ENCODE measurements at places on chromosomes 16 and 17. TPM values are rescaled to one million over a fixed set of nuclear protein-coding genes. Genes with fewer than 3 reads are reported as not detected.

The TP53TG3C gene
- total RNA-seq, result not detected

The CRISPLD2 gene
- 57.5 TPM for total RNA-seq

The PRDM7 gene
- not detected for total RNA-seq

The PRSS8 gene
- 666 TPM for total RNA-seq

The SCPEP1 gene
- 150 TPM for total RNA-seq

The C17orf100 gene
- total RNA-seq, result 16.5 TPM

The KCNJ18 gene
- total RNA-seq, result not detected

The WFDC1 gene
- total RNA-seq, result 5.5 TPM

The DNAJC7 gene
- 78.8 TPM for total RNA-seq

DNA sequence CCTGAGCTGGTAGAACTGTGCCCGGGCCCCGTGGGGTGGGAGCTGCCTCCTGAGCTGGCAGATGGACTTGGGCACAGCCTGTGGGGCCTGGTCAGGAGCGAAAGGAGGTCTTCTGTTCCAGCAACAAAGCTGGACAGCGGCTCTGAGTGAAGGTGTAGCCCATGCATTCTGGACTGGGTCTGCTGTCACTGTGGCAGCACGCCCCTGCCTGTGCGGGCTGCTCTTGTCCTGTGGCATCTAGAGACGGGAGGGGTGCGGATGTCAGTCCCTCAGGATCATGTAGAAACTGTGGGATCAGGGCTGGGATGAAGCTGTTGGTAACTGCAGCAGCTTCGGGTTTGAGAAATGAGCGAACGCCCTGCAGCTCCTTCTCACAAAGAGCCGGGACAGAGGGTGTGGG lies 19.4 kb downstream of the BAIAP2 start:
- no peak for DNase-seq

GRCh38 chr17:45150911-45151809 lies 2.9 kb downstream of the HEXIM1 start:
- no peak for DNase-seq

GRCh38 chr16:66265048-66265415 lies 101.5 kb upstream of the CDH5 start:
- no peak for DNase-seq

DNA sequence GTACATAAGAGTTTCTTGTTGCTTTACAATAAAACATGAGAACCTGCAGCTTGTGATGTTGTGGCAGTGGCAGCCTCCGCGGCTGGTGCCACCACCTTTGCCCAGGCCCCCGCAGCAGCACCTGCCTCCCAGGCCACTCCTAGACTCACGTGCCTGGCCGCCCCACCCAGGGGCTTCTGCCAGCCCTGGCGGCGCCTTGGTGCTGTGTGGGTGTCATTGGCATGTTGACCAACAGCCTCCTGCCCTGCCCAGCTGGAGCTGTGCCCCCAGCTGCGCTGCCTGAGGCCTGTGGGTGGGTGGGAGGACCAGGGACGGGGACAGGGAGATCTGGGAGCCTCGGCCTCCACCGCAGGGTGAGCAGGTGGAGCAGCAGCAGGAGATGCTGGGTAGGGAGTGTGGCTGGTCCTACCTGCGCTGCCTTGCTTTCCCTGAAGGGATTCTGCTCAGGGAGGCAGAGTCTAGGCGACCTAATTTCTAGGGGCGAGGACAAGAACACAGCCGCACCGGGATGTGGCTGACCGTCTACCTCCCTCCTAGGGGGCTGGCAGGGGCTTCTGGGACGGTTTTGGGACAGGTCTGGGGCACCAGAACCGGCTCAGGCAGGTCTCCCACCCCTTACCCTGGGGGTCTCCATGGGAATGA lies 428 bp upstream of the DNASE1L2 start:
- no peak for DNase-seq

- DNase-seq, result no peak
Observed at GRCh38 chr17:32671896-32672295, 185.1 kb downstream of the CDK5R1 start.

DNA sequence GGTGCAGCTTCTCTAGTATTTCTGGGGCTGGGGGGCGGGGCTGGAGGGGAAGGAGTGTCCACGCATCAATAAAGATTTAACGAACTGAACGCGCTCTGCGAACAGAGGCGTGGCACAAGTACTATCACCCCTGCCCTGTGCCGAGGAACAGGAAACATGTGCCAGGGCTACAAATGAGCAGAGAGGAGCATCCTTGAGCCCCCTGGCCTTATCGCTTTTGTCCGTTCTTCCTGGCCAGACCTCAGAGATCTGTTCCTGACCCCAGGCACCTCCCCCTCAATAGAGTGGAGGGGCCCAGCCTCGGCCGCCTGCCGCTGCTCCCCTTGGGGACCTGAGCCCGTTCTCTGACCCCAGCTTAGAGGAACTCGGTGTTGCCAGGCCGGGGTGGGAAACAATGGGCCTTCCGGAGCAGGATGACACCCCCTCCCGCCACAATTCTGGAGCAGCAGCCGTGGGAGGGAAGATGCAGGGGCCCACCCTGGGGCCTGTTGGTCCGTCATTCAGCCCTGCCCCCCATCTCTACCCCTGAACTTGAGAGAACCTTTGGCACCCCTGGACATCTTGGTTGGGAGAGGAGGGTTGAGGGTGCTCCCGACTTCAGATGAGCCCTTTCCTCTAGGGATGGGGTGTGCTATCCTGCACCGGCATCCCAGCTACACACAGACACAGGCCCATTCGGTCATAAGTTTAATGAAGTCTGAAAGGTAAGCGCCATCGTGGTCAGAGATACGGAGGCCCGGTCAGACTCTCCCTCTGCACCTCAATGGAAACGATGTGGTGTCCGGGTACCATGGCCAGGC lies 1.1 kb downstream of the NAA38 start:
- peak; percentile 72 for DNase-seq

DNA sequence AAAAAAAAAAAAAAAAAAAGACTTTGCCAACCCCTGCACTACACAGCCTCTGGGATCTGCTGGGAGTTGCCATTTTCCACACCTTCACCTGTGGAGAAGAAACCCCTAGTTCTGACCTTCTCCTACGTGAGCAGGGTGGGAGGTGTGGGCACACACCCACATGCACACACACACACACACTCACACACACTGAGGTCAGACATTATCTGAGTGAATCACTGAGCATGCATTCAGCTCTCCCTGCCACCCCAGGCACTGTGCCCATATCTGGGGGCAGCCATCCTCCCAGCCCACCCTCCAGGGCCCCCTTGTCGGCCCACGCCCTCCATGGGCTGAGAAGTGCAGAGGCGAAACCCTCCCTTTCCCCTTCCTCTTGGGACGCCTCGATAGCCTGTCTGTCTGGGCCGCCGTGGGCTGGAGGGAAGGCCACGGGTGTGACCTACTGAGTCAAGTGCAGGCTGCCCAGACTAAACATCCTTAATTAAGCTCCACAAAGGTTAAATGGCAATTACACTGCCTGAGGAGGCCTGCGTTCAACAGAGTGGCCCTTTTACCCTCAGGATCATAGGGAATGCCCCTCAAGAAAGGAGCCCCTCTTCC lies 143.8 kb downstream of the C16orf95 start:
- DNase-seq, result no peak

- no peak for DNase-seq
Observed at GRCh38 chr17:1871756-1872155, 42.0 kb downstream of the RPA1 start.

GRCh38 chr17:68514831-68515635 lies 2.8 kb downstream of the PRKAR1A start:
- no peak for DNase-seq

DNA sequence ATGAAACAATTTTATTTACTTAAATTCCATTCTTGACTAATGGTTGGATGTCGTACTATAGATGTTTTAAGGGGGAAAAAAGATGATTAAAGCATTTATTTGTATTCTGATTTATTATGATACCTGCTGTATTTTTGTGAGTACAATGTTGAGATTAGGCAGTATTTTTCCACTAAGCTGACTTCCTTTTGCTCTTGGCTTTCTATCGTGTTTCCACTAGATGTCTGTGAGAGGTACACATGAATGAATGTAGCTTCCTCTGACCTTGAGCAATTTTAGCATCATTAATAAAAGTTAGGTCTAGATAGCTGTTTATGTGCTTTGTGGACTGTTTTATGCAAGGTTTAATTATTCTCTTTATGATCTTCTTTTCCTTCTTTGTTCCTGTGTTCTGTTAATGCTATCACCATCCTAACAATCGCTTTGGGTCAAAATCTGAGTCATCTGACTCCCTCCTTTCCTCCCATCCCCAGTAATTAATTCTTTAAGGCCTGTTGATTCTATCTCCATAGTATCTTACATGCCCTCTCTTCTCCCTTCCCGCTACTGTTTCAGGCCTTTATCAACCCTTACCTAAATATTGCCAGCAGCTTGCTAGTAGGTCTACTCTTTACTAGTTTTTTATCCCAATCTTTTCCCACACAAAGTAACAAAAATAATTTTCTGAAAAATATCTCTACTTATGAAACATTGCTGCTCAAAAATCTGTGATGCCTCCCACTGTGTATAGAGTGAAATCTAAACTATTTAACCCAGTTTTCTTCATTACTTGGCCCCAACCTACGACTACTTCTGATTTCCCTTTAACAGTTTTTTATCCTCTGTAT lies 76.0 kb downstream of the VMP1 start:
- no peak for DNase-seq

- DNase-seq, result no peak
Observed at GRCh38 chr16:78246559-78246958, 147.1 kb downstream of the WWOX start.

GRCh38 chr16:46730126-46730525 lies 18.0 kb downstream of the MYLK3 start:
- DNase-seq, result no peak

GRCh38 chr17:77311371-77311981 lies 170.7 kb downstream of the SEC14L1 start:
- DNase-seq, result no peak

DNA sequence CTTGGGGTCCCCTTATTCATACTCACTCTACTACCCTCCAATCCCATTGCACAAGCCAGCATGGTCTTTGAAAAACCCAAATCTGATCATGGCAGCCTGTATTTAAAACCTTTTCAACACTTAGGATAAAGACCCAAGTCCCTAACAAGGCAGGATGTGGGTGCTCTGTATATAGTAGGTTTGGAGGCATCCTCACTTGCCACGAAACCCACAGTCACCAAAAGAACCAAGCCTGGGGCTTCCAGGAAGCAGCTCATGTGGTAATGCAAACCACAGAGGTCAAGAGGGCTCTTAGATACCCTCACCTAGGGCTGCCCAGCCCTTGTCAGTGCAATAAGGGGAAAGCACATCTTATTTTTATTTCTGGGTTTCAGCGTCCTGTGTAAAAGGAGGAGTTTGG lies 218.6 kb upstream of the ASIC2 start:
- no peak for DNase-seq

GRCh38 chr17:57553526-57553925 lies 191.6 kb downstream of the CCDC182 start:
- no peak for DNase-seq

DNA sequence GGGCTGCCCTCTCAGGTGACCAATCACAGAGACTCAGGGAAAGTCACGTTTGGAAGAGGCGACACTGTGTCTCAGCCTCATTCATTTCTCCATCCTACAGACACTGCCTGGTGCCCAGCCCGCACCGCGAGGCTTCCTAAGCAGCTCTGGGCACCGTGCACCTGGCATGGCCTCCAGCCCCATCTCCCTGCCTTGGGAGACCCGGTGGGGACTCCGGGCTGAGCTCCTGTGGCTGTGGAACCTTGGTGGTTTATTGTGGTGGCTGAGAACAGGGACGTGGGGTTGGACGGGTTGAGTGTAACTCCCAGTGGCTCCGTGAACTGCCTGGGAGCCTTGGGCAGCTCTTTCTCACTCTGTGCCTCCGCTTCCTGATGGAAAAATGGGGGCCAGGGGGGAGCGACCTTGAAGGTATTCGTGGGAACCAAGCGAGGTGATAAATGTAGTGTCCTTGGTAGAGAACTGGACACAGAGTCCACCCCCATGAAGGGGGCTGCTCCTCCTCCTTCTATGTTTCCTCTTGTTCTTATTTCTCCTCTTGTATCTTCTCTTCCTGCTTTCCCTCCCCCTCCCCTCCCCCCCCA lies 215.4 kb downstream of the SEC14L1 start:
- DNase-seq, result peak; percentile 14

DNA sequence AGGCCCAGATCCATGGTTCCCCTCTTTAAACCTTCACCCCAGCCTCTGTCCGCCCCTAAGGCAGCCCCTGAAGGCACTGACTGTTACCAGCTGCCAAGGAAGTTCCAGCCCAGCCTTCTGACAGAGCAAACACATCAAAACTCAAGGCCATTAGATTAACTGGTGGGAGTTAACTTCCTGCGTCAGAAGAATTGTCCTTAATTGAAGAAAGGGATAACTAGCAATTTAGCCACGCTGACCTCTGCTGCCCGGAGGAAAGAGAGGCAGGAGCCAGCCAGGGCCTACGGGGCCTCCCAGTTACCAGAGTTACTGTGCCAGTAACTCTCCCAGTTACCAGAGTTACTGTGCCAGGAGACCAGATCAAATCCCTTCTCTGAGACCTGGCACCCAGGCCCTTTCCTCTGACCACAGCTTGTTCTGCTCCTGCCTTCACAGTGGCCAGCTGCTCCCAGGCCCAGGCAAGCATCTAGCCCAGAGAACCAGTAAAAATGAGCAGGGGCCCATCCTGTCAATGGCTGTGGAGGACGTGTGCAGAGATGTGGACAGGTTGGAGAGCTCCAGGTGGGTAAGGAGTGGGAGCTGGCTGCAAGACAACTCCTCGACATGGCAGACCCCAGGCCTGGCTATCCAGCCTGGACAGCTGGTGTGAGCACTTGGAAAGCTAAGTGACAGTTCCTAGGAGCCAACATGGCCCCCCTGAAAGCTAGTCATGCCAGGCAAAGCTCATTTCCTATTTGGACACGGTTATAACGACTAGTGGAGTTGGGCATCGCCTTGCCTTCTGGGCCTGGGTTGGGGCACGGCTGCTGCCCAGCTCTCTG lies 2.8 kb upstream of the PITPNM3 start:
- DNase-seq, result peak; percentile 24
